ENCODE measurements at places on chromosomes 12 and 14. TPM values are rescaled to one million over a fixed set of nuclear protein-coding genes. Genes with fewer than 3 reads are reported as not detected.
A peak's percentile ranks its signal among the peaks of the same experiment; 100 is the strongest.

- no peak for DNase-seq
- H3K36me3 ChIP-seq: no peaks in the 10 kb centered on the region
- no peaks in the 10 kb centered on the region for H3K4me1 ChIP-seq
- H3K27ac ChIP-seq: no peak overlapping the region
These were observed 162.1 kb downstream of the C12orf42 start for GRCh38 chr12:103333676-103334075.

GRCh38 chr14:95522116-95522515 is 5.7 kb upstream of the SYNE3 start:
- H3K36me3 ChIP-seq: no peaks in the 10 kb centered on the region
- no peak for DNase-seq
- H3K27me3 ChIP-seq: no peaks in the 10 kb centered on the region
- H3K4me1 ChIP-seq: peaks cover 96% of the 10 kb centered on the region

- H3K27ac ChIP-seq: no peak overlapping the region
- no peaks in the 10 kb centered on the region for H3K27me3 ChIP-seq
- no peaks in the 10 kb centered on the region for H3K4me1 ChIP-seq
These were observed 188.7 kb upstream of the TMEM260 start for GRCh38 chr14:56390859-56391258.

DNA sequence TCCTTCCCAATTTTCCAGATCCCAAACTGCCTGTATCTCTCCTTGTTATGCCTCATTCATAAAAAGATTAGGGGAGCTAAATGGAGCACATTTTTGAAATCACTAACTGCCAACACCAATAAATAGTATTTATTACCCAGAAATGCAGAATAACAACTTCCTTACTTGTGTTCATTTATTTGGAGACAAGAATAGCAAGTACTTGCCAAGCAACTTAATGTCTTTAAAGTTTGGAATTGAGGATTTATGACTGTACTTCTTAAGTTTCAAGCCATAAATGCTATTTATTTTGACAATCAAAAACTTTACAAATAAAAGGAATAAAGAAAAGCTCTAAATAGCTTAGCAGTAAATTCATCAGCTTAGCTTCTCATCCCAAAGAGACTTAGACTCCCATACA is 626.1 kb upstream of the NOVA1 start:
- no peaks in the 10 kb centered on the region for H3K27me3 ChIP-seq
- no peak overlapping the region for H3K4me3 ChIP-seq
- no peaks in the 10 kb centered on the region for H3K4me1 ChIP-seq
- no peaks in the 10 kb centered on the region for H3K36me3 ChIP-seq
- H3K27ac ChIP-seq: no peak overlapping the region

- H3K4me1 ChIP-seq: no peaks in the 10 kb centered on the region
- no peak overlapping the region for H3K27ac ChIP-seq
- peak; percentile 40 for DNase-seq
- H3K36me3 ChIP-seq: peaks cover 17% of the 10 kb centered on the region
- no peaks in the 10 kb centered on the region for H3K27me3 ChIP-seq
- no peak overlapping the region for H3K4me3 ChIP-seq
These were observed 25.7 kb downstream of the RAB21 start for GRCh38 chr12:71780237-71780822.

Gene LALBA
- total RNA-seq: not detected
